CD8-positive, alpha-beta memory T cell (primary cell): ENCODE measurements at places on chromosomes 4 and X. TPM values are rescaled to one million over a fixed set of nuclear protein-coding genes. Genes with fewer than 3 reads are reported as not detected.

The CYSLTR1 gene
- 0.27 TPM for total RNA-seq

The AFM gene
- total RNA-seq = not detected

The GAGE13 gene
- not detected for total RNA-seq

The SSX2B gene
- not detected for total RNA-seq

The RAB40AL gene
- 0.49 TPM for total RNA-seq

The NPY1R gene
- total RNA-seq = not detected

The CXCL8 gene
- 0.51 TPM for total RNA-seq

The CABS1 gene
- total RNA-seq = not detected

The GJB1 gene
- not detected for total RNA-seq

The ARHGEF6 gene
- total RNA-seq = 25.6 TPM

The OCIAD2 gene
- 55.7 TPM for total RNA-seq

The VCX3B gene
- total RNA-seq = not detected
